ENCODE measurements at places on chromosomes 3 and 15. TPM values are rescaled to one million over a fixed set of nuclear protein-coding genes. Genes with fewer than 3 reads are reported as not detected.

Gene ZSCAN29
- polyA plus RNA-seq = 5.7 TPM

Gene PRR20G
- polyA plus RNA-seq = not detected

- no peak overlapping the region for H3K27ac ChIP-seq
- DNase-seq = no peak
- no peaks in the 10 kb centered on the region for H3K27me3 ChIP-seq
Measured at GRCh38 chr3:111824351-111824750, 34.7 kb upstream of the PHLDB2 start.

DNA sequence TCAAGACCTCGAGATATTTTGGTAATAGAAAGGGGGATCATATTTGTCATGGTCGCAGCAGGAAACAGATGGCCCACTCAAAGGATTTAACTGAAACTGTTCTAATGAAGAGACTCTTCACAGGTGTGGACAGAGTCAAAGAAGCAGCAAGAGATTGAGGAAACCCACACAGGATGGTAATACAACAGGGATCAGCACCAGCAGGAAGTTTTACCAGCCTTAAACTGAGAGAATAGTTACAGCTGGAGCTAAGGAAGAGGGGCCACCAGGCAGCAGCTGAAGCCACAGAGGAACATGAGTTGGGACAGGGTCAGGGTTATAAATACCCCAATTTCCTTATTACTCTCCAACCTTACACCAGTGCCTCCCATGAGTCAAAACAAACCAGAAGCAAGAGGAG, 131.8 kb upstream of the UBE2E2 start:
- no peak for DNase-seq
- H3K4me1 ChIP-seq = no peaks in the 10 kb centered on the region
- no peak overlapping the region for H3K4me3 ChIP-seq
- H3K36me3 ChIP-seq = no peaks in the 10 kb centered on the region

DNA sequence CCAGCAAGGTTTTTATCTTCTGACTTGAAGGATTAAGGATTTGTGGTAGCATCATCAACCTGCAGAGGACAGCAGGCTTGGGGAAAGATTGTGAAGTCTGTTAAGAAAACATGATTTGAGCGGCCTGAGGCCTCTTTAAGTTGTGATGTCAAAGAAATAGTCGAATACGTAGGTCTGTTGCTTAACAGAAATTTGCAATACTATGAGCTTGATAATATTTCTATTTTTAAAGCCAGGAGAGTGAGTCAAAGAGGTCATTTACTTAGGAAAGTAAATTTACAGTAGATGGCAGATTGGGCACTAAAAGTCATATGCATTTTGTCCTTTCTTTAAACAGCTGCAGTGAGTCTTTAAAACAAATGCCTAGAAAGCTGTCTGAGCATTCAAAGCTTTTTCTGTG, 336.3 kb downstream of the DIPK2A start:
- no peak overlapping the region for H3K4me3 ChIP-seq
- no peak for DNase-seq
- H3K36me3 ChIP-seq = no peaks in the 10 kb centered on the region

DNA sequence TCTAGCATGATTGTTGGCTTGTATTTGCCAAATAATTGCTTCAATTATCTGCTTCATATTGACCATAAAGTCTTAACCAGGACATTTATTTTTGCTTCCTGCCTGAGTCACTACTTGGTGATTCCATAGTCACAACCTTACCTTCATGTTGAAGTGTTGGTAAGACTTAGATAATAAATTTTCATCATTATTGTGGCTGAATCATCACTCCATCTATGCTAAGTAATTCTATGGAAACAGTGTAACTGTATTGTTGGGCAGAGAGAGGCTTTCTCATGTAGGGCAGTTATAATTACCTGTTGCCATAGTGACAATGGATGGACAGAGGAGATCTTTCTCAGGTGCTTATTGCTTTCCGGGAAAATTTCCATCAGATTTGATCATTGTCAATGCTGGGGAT, 330.7 kb upstream of the LRRC3B start:
- H3K27me3 ChIP-seq = no peaks in the 10 kb centered on the region
- no peak overlapping the region for H3K4me3 ChIP-seq
- no peak for DNase-seq
- no peaks in the 10 kb centered on the region for H3K4me1 ChIP-seq
- no peaks in the 10 kb centered on the region for H3K36me3 ChIP-seq

Gene ALCAM
- 58.3 TPM for polyA plus RNA-seq

- H3K4me3 ChIP-seq = peak overlapping the region; percentile 77
- peak; percentile 32 for DNase-seq
- no peaks in the 10 kb centered on the region for H3K27me3 ChIP-seq
Measured at GRCh38 chr3:111999484-112000324, 982 bp downstream of the TAGLN3 start.

Gene RBM6
- polyA plus RNA-seq = 85.5 TPM

Gene SCN11A
- 0.02 TPM for polyA plus RNA-seq

GRCh38 chr3:150469031-150469930, 61.2 kb downstream of the TSC22D2 start:
- DNase-seq = no peak
- H3K27ac ChIP-seq = peak overlapping the region; percentile 45
- no peaks in the 10 kb centered on the region for H3K27me3 ChIP-seq
- peaks cover 2% of the 10 kb centered on the region for H3K36me3 ChIP-seq
- peaks cover 19% of the 10 kb centered on the region for H3K4me1 ChIP-seq
- peak overlapping the region; percentile 30 for H3K4me3 ChIP-seq

All from SK-N-SH (cell line).